ENCODE measurements at places on chromosomes 5 and 9. TPM values are rescaled to one million over a fixed set of nuclear protein-coding genes. Genes with fewer than 3 reads are reported as not detected.

- DNase-seq = no peak
These were observed 5.7 kb downstream of the PLPPR1 start for GRCh38 chr9:101034222-101034621.

Gene TMEM174
- not detected for total RNA-seq

Gene LECT2
- not detected for total RNA-seq

- no peak for DNase-seq
These were observed 139.5 kb upstream of the SLC27A6 start for GRCh38 chr5:128825826-128826225.

DNA sequence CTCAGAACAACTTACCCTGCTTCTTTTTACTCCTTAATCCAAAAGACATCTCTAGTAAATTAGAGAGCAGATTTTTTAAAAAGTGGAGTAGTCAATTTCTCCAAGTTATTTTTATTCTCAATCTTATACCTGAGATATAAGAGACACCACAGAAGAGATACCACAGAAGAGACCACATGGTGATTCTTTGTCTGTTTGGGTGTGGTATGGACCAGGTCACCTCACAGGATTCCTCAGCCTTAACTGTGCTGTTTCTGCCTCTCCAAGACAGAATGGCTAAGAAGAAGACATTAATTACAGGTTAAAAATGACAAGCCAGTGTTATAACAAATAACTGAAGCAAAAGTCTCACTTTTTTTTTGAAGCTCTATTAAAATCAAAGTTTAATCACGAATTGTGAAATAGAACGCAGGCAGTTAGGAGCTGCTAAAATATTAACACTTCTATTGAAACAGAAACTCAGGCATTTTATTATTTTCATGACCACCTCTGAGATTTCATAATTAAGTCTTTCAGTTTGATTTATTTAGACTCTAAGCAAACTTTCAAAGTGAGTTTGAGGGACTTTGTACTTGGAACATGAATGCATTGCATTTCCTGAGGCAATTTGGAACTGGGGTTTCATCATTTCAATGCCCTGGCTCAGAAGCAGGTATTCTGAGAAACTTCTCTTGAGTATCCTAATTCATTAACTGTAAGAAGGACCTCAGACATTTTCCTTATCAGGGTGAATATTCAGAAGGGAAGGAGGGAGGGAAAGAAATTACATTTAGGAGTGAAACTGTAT lies 280.7 kb downstream of the KCTD16 start:
- no peak for DNase-seq

Gene HAPLN1
- total RNA-seq = not detected

Gene LHX2
- total RNA-seq = 0.80 TPM

DNA sequence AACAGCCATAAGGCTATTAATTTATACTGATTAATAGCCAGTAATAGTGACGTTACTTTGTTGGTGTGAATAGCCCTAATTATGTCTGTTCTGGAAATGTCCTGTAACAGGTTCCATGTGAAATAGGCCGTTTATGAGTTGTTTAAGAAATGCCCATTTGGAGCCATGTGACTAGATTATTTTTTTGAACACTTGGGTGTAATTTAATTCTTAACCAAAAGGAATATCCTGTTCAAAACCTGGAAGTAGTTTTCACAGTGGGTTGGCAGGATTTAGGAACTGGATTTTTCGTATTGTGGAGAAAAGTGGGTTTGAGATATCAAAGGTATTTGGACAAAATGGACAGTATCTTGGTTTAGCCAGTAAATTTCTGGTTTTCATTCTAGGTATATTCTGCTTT lies 1.3 kb downstream of the TENT2 start:
- DNase-seq = no peak

Gene NKD2
- 17.1 TPM for total RNA-seq

DNA sequence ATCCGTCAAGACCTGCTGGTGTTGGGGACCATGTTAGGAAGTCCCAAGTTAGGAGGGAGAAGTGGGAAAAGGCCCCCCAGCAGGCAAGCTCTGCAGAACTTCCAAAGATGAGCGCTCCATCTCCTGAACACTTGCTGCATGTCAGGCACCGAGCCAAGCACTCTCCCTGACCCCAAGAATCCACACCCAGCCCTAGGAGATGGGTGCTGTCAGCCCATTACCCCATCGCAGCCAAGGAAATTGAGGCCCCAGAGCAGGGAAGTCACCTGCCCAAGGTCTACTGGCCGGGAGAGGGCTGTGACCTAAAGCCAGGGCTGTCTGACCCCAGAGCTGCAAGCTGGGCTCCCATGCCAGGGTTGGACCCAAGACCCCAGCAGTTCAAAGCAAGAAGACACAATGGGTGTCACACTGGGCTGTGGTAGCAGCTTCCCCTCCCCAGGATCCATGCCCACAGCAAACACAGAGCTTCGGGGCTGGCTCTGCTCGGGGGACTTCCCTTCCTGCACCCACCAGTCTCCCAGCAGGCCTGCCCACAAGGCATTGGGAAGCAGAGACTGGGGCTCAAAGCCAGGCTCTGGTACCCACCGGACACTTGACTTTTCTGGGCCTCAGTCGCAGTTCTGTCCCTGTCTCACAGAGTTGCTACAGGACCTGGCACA lies 13.5 kb downstream of the EEIG1 start:
- no peak for DNase-seq

DNA sequence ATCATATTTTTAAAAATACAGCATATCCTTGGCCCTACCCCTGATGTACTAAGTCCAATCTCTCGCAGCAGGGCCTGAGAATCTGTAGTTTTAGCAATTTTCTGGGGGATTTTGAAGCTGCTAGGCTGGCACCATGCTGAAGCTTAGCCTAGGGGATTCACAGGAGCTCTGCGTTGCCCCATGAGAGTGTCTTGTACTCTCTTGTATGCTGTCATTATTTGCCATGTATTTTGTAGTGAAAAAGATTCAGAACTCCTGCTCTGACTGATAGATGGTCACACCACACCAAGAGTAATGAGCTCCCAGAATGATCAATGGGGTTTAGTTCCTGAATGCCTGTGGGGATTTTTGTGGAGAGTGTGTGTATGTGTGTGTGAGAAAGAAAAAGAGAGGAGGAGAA lies 20.7 kb upstream of the TRMT10B start:
- DNase-seq = no peak

DNA sequence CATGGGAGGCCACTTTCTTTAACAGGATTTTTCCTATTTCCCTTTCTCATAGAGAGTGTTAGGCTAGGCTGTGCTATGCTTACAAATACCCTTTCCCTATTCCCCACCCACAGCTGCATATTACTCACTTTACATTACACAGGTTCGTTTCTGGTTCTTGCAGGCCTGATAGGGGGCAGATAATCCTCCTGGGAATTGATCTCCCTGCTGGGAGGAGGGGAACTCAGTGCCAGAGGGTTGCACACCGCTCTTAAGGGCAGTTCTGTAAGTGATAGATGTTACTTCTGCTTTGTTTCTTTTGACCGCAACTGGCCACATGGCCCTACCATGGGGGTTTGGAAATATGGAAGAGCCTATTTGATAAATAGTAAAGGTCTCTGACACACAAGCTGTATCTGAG lies 54.0 kb upstream of the NTRK2 start:
- no peak for DNase-seq

Gene SLC46A2
- 0.35 TPM for total RNA-seq

Gene NCS1
- 11.9 TPM for total RNA-seq

GRCh38 chr9:1977026-1977425 lies 38.1 kb upstream of the SMARCA2 start:
- no peak for DNase-seq

Gene DCTN3
- total RNA-seq = 61.5 TPM

DNA sequence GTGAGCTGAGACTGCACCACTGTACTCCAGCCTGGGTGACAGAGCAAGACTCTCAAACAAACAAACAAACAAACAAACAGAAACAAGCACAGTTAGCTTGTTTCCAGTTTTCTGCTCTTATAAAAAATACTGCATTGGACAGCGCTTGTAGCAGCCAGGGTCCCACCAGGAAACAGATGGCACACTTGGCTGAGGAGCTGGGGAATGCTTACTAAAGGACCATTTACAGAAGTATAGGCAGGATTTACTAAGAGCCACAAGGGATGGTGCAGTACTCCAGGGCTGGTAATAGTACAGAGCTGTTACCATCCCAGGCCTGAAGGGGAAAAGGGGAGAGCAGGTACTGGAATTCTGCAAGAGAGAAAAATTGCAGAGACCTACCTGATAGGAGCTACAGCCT lies 5.2 kb upstream of the ANKS6 start:
- no peak for DNase-seq

Gene LHX6
- 20.9 TPM for total RNA-seq

Gene TAF11L12
- total RNA-seq = not detected

GRCh38 chr5:174335682-174336364 lies 290.3 kb downstream of the NSG2 start:
- DNase-seq = no peak

Gene IL17B
- not detected for total RNA-seq

Gene CXCL14
- 26.6 TPM for total RNA-seq

DNA sequence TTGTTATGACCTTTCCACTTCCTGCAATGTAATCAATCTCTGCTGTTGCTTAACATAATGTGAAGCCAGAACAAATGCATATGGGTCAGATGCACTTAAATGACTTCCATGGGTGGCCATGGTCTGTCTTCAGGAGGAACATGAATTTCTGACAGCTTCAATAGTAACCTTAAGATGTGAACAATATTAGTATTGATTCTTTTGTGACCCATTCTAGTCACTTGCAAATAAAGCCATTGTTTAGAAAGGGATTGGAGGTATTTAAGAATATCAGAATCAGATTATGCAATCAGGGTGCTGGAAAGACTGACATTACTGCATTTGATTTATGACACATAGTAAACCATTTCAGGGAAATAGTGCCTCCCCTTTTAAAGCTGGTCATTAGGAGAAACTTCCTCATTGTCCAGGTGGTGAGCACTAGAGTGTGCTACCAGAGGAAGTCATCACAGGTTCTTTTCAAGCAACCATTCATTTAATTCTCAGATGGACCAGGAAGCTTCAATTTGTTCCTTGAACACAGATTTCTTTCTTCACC lies 32.1 kb downstream of the GRIN3A start:
- DNase-seq = no peak

GRCh38 chr9:98158071-98158831 lies 34.2 kb downstream of the CORO2A start:
- peak; percentile 55 for DNase-seq

- DNase-seq = no peak
These were observed 134.3 kb downstream of the MEF2C start for GRCh38 chr5:88748666-88749065.

- no peak for DNase-seq
These were observed 124.9 kb downstream of the SPOCK1 start for GRCh38 chr5:137374110-137374714.

GRCh38 chr9:117706421-117707116 lies 2.4 kb downstream of the TLR4 start:
- DNase-seq = no peak

Gene FAM81B
- not detected for total RNA-seq

Measured in mesenteric fat pad (tissue), 1 donor.